ENCODE measurements at places on chromosomes 13 and 19.
A peak's percentile ranks its signal among the peaks of the same experiment; 100 is the strongest.

DNA sequence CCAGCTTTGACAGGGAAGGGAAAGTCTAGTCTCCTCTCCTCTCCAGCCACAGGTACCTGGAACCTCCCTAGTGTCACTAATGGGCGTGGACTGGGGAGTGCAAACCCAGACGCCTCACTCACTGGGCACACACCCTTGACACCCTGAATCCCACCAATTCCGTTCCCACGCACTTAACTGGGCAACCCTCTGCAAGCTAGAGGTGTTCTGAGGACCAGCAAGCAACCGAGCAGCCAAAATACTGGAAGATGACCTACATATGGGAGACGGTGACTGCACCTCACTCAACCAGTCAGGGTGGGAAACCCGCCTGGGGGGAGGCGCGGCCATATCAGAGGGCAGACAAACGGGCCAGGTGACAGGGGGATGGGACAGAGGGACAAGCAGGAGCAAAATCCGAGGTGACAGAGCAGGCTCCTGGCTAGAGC is 991 bp downstream of the ABHD17A start:
- peak; percentile 5 for DNase-seq

- DNase-seq: no peak
These were observed 8.2 kb downstream of the CADM4 start for GRCh38 chr19:43631491-43631890.

DNA sequence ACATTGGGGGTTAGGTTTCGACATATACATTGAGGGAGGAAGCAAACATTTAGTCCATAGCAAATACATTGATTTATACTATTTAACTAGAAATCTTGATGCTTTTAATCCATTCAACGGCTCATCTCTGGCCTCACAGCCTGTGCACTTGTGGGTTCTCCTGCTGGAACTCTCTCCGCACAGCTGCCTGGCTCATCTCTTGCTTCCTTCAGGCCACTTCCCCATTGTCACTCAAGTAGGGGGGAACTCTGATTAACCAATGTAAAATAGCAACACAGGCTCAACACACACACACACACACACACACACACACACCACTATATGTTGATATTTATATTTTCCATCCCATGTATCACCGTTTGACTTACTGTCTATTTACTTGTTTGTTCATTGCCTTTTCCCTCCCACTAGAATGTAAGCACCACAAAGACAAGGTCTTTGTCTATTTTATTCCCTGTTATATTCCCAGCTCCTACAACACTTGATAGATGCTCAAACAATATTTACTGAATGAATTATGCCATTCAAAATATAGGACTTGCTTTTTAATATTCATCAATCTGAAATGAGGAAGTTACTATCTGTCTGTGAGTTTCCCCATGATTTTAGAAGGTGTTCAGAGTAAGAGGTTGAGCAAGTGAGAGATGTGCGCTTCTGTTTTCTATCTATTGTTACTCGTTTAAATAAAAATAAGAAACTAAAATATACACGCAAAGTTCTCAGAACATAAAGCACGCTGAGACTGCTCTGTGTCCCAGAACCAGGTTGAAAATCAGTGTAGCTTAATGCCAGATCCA is 29.8 kb upstream of the PABPC3 start:
- DNase-seq: no peak

DNA sequence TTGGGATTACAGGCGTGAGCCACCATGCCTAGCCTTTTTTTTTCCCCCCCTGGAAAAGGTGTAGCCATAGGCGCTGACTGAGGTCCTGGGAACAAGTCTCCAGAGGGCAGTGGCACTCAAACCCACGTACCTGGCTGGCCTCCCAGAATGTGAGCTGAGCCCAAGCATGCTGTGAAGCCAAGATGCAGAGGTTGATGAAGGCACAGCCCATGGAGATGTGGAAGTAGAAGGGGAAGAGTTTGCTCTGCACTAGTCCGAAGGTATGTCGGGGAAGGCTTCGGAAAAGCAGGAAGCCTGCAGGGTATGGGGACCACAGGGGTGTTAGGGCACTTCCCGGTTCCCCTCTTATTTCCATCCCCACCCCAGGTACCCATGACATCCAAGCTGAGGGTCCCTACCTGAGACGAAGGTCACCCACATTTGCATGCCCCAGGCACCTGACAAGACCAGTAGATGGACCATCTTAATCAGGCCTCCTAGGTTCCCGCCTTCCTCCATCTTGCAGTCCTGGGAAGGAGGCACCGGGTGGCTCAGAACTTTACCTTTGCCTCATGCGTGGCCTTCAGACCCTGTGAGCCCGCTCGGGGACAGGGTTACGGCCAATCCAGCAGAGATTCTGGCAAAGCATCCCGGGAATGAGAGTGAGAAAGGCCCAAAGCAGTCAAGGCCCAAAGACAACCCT is 805 bp downstream of the TMEM205 start:
- no peak for DNase-seq

- DNase-seq: peak; percentile 10
These were observed 57.3 kb upstream of the POMP start for GRCh38 chr13:28601581-28601980.

- DNase-seq: no peak
These were observed 54.0 kb upstream of the DOCK9 start for GRCh38 chr13:99031832-99032231.

- peak; percentile 72 for DNase-seq
These were observed 5.7 kb upstream of the NFIC start for GRCh38 chr19:3360421-3361383.

GRCh38 chr19:49590971-49591730 is at the start of gene PRR12:
PRR12 (plus strand) TSS chr19:49591182; CDS start chr19:49591655, 473 bp downstream.
- DNase-seq: peak; percentile 91

DNA sequence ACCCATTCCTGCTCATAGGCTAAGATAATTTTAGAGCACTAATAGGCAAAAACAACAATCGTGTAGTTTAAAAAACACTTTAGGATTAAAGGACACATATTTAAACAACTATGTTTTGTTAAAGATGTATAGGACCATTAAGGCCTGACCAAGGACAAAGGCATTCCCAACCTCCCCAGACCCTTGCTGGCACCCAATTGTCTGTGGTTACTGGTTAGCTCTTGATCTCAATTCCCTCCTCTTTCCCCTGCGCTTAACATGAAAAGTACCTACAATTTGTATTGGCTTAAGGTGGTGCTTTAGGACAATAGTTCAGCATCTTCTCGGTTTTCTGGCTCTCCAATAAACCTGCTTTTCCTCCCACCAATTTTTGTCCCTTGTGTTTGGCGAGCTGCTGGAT is 51.0 kb downstream of the TEX26 start:
- no peak for DNase-seq

GRCh38 chr19:23263870-23264590 is 13.8 kb upstream of the ZNF724 start:
- DNase-seq: no peak

DNA sequence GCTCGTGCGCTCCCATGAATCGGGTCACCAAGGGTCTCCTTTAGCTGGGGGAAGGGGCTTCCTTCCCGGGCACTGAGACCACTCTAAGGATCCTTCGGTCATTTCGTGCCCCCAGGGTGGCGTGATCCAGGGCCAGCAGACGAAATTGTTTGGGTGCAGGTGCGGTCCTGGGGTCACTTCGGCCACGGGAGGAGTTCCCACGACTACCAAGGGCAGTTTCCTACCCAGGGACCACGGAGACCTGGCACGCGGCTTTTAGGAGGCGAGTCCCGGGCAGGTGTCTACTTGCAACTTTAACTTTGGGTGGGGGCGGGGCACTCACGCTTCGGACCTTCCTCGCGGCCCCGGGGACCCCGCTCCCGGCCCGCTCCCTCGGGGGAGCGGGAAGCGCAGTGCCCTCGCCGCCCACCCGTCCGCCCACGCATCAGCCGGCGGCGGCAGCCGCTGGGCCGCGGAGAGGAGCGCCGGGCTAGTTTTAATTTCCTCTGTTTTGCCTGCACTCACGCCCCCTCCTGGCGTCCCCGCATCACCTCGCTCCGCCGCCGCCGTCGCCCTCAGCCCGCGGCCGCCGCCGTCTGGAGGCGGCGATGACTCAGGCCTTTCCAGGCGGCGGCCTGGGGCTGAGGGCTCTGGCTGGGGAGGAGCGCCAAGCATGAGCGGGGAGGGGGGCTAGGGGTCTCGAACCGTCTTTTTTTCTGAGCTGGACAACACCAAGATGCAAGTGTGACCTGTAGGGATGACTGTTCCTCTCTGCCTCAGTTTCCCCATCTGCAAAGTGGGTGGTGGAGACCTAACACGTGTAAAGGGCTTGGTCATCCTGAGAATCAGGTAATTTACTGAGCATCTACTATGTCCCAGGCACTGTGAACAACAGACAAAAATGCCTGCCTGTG is 21.8 kb downstream of the OLFM2 start:
- DNase-seq: peak; percentile 89

- no peak for DNase-seq
These were observed 27.5 kb upstream of the TMEM255B start for GRCh38 chr13:113731192-113732175.

- no peak for DNase-seq
These were observed 2.8 kb upstream of the CDX2 start for GRCh38 chr13:27971776-27972477.

- DNase-seq: no peak
These were observed 28.2 kb upstream of the CYSLTR2 start for GRCh38 chr13:48625413-48626076.

DNA sequence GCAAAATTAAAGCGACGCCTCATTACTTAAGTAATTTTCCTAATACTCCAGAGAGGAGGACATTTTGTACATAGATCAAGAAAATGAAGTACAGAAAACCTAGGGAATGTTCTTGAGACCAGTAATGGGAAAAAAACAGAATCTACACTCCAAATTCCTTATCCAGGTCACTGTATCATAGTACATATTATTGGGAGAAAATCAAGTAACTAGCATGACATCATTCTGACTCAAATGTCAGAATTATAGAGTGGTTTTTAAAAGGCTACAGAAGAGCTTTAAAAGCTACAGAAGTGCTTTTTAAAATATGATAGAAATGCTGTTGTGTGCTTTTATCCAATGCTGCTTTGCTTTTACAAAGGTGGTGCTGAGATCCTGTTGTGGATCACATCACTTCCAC is 86.3 kb upstream of the SLC15A1 start:
- no peak for DNase-seq

GRCh38 chr13:109494925-109495369 is 291.4 kb downstream of the IRS2 start:
- DNase-seq: peak; percentile 43

- peak; percentile 26 for DNase-seq
These were observed 960 bp upstream of the GSX1 start for GRCh38 chr13:27791146-27791900.

GRCh38 chr19:28437390-28438346 is 775.3 kb downstream of the UQCRFS1 start:
- no peak for DNase-seq

DNA sequence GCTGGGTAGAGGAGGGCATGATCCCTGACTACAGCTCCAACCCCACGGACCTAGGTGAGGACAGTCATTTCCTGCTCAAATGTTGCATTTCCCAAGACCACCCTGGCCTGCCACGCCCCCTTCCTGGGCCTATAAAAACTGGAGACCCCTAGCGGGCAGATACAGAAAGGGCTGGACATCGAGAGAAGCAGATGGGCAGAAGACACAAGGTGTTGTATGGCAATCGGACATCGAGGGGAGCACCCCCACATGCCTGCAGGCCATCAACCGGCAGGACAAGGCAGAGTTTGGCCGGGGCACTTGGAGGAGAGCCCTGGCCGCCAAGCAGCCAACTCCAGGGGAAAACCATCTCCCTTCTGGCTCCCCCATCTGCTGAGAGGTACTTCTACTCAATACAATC is 746.4 kb downstream of the PCDH9 start:
- DNase-seq: no peak

DNA sequence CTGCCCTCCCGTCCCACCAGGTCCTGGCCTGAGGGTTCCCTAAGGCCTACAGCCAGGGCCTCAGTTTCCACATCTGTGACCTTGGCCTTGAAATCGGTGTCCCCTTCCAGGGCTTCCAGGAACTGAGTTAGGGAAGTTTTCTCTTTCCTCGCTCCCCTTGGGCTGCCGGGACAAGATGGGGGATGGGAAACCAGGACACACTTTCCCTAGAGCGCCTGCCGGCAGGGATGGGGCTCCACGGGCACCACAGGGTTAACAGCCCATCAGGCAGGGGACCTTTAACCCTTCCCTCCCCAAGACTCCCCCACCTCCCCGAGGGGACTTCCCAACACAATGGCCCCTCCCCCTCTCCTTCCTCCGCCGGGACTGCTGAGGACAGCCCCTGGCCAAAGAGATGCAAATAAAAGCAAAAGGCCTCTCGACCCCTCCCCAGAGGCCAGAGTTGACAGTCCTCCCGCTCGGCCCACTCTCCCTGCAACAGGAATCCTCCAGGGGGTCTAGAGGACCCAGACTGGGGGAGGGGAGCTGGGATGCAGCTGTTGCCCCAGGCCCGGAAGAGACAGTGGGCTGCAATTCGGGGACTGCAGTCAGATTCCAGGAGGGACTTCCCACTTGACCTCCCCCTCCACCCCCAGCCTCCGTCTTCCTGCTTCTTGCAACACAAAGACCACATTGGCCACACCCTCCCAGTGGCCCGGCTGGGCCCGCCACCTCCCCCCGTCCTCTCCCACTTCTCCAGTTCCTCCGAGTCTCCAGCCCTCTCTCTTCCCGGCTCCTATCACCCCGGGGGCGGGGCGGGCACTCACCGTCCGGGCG is 3.4 kb downstream of the BBC3 start:
- DNase-seq: peak; percentile 83

- peak; percentile 47 for DNase-seq
These were observed 20.6 kb downstream of the FFAR2 start for GRCh38 chr19:35468637-35469036.

GRCh38 chr19:41386442-41386841 is 10.1 kb downstream of the TMEM91 start:
- DNase-seq: no peak

GRCh38 chr19:4713384-4713951 is 10.2 kb downstream of the DPP9 start:
- no peak for DNase-seq

DNA sequence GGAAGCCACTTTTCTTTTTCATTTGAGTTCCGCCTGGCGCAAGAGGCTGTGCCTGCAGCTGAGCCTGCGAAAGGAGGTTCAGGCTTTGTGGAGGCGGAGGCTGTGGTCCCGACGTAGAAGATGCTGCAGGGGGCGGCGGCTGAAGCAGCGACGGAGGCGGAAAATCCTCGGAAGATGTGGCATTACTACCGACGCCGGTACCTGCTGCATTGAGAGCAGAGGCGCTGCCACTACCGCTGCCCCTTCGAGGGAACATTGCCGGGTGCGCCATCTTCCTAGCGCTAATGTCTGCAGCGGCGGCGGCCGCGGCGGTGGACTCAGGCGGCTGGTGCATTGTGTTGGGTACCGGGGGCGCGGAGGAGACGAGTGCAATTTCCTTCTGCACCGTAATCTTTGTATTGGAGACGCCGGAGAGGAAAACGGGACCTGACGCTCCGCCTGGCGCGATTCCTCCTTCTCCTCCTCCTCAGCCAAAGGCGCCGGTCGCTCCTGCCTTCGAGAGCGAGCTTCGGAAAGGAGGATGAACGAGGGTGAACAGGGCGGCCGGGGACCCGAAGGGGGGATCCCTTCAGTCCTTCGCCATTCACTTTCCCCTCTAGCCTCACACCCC is at the start of gene TSC22D1:
Gene TSC22D1, minus strand, starts transcription at position 590 of the 610 bp plus-strand sequence. Its CDS starts 256 bp downstream, at position 334.
- DNase-seq: peak; percentile 83

DNA sequence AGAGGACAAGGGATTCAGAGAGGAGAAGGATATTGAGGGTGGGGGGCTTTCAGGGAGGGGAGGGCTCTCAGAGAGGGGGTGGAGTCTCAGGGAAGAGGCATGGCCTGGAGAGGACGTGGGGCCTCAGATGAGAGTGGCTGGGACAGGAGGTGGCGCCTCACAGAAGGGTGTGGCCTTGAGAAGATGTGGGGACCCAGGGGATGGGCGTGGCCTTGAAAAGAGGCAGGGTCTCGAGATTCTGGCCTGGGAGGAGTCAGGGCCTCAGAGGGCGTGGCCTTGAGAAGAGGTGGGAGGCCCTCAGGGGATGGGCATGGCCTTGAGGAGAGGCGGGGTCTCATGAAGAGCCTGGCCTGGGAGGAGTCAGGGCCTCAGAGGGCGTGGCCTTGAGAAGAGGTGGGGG is 23.7 kb upstream of the TNFSF14 start:
- no peak for DNase-seq
